ENCODE measurements at places on chromosomes 2 and 18.

- no peak for DNase-seq
Measured at GRCh38 chr2:69151931-69152330, 139.0 kb downstream of the ANTXR1 start.

GRCh38 chr2:97816411-97816810 is 103.0 kb downstream of the ZAP70 start:
- DNase-seq: no peak

GRCh38 chr18:24362757-24363156 is 34.9 kb downstream of the OSBPL1A start:
- no peak for DNase-seq

- DNase-seq: no peak
Measured at GRCh38 chr2:159201360-159202063, 85.0 kb downstream of the WDSUB1 start.

- no peak for DNase-seq
Measured at GRCh38 chr2:19710230-19710629, 191.6 kb downstream of the TTC32 start.

GRCh38 chr2:100066246-100066645 is 76.1 kb downstream of the AFF3 start:
- no peak for DNase-seq

- no peak for DNase-seq
Measured at GRCh38 chr18:72636611-72637010, 92.5 kb upstream of the CBLN2 start.

GRCh38 chr2:28470759-28471158 is 25.1 kb upstream of the PLB1 start:
- DNase-seq: no peak

DNA sequence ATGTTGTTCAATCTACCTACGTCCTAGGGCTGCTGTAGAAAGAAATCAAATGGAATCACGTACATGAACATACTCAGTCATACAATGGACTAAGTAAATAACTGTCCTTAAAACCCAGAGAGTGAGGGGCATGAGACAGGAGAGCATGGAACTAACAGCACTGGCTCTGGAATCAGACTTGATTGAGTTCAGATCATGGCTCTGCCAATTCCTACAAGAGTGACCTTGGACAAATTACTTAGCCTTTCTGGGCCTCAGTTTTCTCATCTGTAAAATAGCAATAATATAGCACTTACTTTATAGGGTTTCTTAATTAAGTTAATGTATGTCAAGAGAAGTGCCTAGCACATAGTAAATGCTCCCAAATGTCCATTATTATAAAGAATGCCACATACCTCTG is 106.8 kb downstream of the HNRNPLL start:
- no peak for DNase-seq

- no peak for DNase-seq
Measured at GRCh38 chr18:56458770-56459712, 179.4 kb downstream of the TXNL1 start.

GRCh38 chr2:194411221-194411620 is 1245.8 kb upstream of the SLC39A10 start:
- DNase-seq: no peak

GRCh38 chr18:22676423-22676822 is 256.7 kb upstream of the RBBP8 start:
- no peak for DNase-seq

GRCh38 chr2:221969087-221969829 is 329.5 kb downstream of the PAX3 start:
- DNase-seq: no peak

- DNase-seq: no peak
Measured at GRCh38 chr2:54471221-54471711, 15.1 kb downstream of the SPTBN1 start.

- no peak for DNase-seq
Measured at GRCh38 chr2:162324953-162325352, 6.5 kb upstream of the IFIH1 start.

- no peak for DNase-seq
Measured at GRCh38 chr18:26356045-26356785, 130.0 kb downstream of the TAF4B start.

DNA sequence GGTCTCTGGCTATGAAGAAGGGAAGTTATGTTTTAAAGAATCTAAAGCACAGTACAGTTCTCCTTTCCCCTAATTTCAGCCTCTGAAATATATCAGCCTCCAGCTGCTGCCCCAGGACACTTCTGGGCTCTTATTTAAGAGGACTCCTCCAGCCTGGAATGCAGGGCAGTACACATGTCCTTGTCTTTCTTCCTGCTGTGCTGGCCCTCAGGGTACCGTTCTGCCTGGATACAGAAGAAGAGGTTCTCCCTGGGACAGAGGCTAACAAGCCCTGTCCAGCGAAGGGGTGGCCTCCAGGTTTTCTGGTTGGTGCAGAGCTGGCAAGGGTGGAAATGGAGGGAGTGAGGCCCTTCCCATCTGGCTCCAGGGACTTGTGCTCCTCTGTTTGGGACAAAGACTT is 22.1 kb downstream of the MLPH start:
- DNase-seq: no peak

DNA sequence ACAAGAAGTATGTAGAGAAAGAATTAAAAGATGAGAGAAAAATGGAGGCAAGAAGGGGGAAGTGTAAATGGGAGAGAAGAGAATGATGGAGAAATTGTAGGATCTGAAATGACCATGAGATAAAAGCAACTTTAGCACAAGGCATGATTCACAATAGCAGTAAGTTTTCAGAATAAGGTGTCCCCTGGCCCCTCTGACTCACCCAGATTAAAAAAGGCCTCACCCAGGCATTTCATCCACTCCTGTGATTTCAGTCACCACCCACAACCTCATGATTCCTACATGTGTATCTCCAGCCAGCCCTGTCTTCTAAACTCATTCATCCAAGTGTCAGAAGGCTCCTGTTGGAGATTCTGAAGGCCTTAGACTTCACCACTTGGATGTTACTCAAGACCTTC is 56.6 kb downstream of the SP100 start:
- no peak for DNase-seq

DNA sequence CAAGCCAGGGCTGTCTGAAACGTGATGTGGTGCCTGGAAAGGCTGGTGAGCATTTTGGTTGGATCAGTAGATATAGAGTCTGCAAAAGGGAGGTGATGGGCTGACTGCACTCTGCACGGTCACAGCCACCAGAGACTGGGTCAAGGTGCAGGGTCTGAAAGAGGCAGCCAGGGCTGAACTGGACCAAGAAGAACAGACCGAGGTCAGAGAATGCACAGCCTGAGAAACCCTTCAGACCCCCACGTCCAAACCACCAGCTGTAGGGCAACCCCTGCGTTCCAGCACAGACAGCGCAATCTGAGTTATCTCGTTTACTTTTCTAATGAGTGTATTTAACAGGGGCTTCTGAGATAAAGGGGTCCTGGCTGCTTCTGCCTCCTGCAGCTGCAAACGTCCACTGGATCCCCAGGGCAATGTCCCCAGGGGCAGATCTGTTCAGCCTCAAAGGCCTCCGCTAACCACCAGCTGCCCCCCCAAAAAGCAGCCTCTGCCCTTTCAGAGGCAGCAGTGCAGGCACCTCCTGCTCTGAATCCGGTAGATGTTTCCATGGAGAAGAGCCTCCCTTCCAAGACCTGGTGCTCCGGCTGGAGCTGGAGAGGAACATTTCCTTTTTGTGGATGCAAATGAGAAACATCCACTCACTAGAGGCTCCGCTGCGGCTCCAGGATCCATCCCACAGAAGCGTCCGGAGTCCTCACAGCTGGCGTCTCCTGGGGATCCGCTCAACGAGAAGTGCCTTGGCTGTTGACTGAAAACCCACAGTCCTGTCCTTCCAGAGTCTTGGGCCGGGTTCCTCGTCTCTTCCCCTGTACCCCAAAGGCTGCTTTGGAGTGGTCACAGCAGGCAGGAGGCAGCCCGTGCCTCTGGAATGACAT is 970 bp upstream of the KCNG2 start:
- DNase-seq: no peak

DNA sequence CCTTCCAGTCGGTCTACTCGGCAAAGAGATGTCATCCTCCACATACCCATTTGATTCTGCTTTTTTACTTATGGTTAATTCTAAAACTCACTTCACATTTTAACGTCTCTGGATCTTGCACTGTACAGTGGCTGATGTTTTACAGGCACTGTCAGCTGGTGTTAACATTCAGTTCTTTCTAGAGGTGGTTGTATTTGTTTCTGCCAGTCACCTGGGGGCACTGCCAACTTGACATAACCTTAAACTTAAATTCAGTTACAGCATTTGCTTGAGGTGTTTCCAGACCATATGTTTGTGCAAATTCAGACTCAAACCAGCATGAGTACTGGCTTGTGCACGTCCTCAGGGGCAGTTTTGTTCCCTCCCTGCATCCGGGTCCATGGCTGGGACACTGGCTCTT is 5.3 kb upstream of the TMEM185B start:
- no peak for DNase-seq

DNA sequence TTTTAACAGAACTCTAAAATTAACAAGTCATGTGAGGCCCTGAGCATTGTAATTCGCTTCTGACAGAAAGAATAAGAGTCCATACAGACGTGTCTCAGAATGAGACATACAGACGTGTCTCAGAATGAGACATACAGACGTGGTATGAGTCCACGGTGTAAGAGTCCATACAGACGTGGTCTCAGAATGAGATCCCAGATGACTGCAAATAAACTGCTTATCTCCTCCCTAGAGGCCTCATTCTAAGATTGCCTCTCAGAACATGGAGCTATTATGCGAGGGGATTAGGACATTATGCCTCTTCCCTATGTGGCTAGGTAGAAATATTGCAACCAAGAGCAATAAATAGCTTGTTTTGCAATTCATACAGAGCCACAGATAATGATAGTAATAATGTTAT is 63.9 kb downstream of the NEB start:
- DNase-seq: no peak

- no peak for DNase-seq
Measured at GRCh38 chr2:38507712-38508111, 95.0 kb downstream of the HNRNPLL start.

GRCh38 chr18:51017140-51017879 is 12.7 kb upstream of the SMAD4 start:
- no peak for DNase-seq

GRCh38 chr2:12741380-12741779 is 24.6 kb downstream of the TRIB2 start:
- no peak for DNase-seq

- no peak for DNase-seq
Measured at GRCh38 chr2:172249334-172249733, 146.6 kb upstream of the DLX2 start.

DNA sequence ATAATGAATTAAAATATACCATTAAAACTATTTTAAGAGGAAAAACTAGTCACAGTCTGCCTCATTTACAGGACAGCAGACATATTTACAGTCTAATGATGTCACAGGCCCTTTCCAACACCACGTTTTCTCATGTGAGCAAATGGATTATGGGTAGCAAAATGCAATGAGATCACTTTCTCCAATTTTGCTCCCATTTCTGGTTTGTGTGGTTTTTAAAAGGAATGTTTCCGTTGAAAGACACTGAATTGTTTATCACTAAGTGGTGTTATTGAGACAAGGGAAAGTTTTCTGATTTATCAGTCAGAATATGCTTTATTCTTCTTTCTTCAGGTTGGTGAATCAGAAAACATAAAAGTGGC is 11.4 kb upstream of the NR4A2 start:
- no peak for DNase-seq

GRCh38 chr2:235238537-235238936 is 255.3 kb upstream of the AGAP1 start:
- no peak for DNase-seq

DNA sequence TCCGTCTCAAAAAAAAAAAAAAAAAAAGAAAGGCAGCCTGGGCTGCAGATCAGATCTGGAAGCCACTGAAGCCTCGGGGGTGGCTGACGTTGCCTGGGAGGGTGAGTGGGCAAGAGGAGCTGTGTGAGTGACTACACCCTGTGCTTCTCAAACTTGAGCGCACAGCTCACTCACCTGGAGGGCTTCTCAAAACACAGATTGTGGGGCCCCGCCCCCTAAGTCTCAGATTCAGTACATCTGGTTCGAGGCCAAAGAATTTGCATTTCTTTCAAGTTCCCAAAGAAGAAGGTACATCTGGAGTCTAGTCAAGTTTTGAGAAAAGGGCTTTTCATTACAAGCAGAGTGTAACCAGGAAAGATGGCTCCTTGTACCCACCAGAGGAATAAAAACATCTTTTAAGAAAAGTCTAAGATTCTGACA is 97.7 kb upstream of the CAB39 start:
- no peak for DNase-seq

DNA sequence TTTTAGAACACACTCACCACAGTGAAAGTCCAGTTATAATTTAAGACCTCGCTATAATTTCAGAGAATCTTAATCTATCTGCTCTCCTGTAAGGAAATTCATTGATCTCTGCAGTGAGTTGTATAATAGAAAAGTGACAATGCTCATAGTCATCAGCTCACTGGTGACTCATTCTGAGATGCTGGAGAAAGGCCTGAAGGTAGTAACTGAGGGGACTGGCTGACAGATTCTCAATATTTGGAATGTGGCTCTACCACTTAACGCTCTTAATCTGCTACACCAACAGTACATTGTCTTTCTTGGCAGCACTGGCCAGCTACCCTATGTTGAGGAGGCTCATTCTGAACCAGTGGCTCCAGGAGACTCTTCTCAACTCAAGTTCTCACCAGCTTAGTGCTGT is 246.1 kb downstream of the RPRM start:
- no peak for DNase-seq

DNA sequence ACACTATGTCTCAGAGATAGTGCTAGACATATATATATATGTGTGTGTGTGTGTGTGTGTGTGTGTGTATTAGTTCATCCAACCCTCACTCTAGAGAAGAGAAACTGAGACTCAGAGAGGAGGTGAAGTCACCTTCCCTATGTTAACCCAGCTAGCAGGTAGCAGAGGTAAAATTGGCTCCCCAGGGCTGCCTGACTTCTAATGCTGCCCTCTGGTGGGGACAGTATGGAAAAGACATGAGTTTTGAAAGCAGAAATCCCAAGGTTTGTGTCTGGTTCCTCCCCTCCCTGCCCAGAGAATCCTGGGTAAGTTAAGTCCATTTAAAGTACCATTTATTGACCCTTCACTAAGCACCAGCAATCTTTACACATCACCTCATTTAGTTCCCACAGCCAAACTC is 137.7 kb downstream of the THNSL2 start:
- DNase-seq: no peak

DNA sequence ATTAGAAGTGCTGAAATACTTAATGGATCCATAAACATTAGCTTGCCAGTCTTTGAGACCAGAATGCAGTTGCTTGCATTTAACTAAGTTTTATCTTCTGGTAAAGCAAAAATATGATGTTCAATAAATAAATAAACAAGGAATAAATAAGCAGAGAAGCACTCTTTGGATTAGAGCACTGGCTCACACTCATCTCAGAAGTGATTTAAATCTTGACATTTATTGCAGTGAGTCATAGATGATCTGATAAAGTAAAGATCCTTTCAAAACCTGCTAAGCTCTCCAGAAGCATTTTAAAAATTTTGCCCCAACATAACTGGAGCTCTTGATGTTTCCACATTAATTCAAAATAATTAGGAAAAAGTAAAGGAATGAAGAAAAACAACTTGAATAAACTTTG is 66.8 kb downstream of the KYNU start:
- DNase-seq: no peak

GRCh38 chr2:241636182-241637017 is 558 bp downstream of the THAP4 start:
- no peak for DNase-seq

GRCh38 chr2:134420259-134420658 is 166.4 kb downstream of the MGAT5 start:
- no peak for DNase-seq
